ENCODE measurements at places on chromosomes 13 and 19.

- DNase-seq = no peak
Measured at GRCh38 chr13:109010912-109011311, 381.5 kb downstream of the MYO16 start.

GRCh38 chr19:51422053-51422448 lies 4.6 kb upstream of the SIGLEC10 start:
- DNase-seq = peak; percentile 82

- DNase-seq = no peak
Measured at GRCh38 chr13:34207872-34208271, 389.9 kb downstream of the RFC3 start.

GRCh38 chr13:29362849-29363604 lies 232.5 kb downstream of the SLC7A1 start:
- DNase-seq = peak; percentile 49

- no peak for DNase-seq
Measured at GRCh38 chr19:1599460-1599846, 5.8 kb downstream of the UQCR11 start.

DNA sequence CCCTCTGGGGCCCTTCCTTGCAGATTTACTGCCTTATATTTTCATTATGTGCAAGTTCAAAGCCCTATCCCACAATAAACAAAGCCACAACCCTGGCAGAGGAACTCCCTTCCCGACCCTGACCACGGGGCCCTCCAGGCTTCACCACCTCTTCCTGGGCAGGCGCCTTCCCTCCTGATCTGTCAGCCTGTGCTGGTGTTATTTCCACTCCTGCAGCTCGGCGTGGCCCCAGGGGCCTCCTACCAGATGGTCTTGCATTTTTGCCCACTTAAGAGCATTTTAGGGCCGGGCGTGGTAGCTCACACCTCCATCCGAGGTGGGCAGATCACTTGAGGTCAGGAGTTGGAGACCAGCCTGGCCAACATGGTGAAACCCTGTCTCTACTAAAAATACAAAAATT lies 22.8 kb downstream of the SLC15A1 start:
- DNase-seq = peak; percentile 19

DNA sequence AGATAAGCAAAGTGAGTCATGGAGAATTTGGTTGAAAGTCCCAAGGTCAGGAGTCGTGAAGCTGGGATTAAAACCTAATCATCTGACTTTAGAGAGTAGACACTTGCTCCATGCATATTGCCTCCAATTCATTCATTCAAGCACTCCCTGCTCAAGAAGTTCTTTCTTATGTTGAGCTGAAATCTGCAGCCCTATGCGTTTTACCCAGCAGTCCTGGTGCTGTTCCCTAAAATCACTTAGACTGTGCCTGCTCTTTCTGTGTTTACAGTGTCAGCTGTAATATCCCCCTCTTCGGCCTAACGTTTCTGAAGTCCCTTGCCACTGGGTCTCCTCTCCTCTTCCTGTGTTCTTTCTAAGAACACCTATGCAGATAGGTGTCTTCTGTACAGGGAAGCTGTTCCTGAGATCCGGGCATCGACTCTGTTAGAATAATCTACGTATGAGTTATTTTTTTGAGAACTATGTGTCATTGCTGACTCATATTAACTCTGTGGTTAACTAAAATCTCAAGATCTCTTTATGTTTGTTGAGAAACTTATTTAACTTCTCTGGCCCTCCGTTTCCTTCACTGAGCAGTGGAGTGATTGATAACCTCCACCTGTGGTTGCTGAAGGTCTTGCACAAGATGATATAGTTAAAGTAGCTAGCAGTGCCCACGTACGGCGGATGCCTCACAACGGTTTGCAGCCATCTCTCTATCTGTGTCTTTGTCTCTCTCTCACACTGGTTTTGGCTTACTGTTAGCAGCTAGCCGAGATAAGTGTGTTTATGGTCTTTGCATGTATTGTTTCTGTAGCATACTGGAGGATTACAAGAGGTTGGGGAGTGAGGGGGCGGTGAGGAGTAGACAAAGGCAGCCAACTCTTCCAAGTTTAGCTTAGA lies 4.7 kb downstream of the ALOX5AP start:
- peak; percentile 69 for DNase-seq

GRCh38 chr13:32409561-32410421 lies 18.1 kb downstream of the N4BP2L1 start:
- DNase-seq = no peak

DNA sequence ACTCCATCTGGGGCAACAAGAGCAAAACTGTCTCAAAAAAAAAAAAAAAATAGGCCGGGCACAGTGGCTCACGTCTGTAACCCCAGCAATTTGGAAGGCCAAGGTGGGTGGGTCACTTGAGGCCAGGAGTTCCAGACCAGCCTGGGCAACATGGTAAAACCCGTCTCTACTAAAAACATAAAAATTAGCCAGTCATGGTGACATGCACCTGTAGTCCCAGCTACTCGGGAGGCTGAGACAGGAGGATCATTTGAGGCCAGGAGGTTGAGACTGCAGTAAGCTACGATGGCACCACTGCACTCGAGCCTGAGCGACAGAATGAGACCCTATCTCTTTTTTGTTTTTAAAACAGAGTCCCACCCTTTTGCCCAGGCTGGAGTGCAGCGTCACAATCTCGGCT lies 3.9 kb downstream of the IQCN start:
- DNase-seq = no peak

DNA sequence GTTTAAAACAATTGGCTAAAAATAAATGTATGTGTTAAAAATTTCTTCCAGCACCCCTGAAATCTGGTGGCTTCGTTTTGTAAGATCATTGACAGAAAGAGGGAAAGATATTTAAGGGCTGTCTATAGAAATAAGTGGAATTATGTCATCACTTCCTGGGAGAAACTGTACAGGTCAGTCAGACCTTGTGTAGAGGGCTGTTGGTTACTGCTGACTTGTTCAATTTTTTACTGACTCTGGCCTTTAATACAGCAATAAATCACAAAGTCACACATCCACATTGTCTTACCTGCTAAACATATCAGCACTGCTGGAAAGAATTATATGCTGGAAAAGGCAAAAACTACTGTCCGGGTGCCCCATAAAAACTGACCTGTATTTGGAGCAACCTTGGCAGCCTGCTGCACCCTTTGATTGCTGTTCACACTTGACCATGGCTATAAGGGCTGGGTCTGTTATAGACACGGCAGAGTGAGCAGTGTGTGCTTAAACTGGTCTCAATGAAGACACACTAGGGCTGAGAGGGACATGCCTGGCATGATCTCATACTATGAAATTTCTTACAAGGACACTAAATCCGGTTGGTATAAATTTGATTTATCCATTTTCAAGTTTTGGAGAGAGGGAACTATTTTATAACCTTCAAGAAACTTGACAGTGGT lies 162.1 kb downstream of the NHLRC3 start:
- no peak for DNase-seq

- DNase-seq = no peak
Measured at GRCh38 chr19:41604831-41605230, 22.0 kb downstream of the CEACAM4 start.

- no peak for DNase-seq
Measured at GRCh38 chr13:95181586-95181985, 119.7 kb downstream of the ABCC4 start.

- DNase-seq = no peak
Measured at GRCh38 chr19:46000491-46001246, 5.4 kb downstream of the CCDC61 start.

GRCh38 chr19:11064831-11065303 lies 24.4 kb upstream of the LDLR start:
- DNase-seq = no peak

- peak; percentile 49 for DNase-seq
Measured at GRCh38 chr13:59954601-59955000, 209.1 kb downstream of the DIAPH3 start.

DNA sequence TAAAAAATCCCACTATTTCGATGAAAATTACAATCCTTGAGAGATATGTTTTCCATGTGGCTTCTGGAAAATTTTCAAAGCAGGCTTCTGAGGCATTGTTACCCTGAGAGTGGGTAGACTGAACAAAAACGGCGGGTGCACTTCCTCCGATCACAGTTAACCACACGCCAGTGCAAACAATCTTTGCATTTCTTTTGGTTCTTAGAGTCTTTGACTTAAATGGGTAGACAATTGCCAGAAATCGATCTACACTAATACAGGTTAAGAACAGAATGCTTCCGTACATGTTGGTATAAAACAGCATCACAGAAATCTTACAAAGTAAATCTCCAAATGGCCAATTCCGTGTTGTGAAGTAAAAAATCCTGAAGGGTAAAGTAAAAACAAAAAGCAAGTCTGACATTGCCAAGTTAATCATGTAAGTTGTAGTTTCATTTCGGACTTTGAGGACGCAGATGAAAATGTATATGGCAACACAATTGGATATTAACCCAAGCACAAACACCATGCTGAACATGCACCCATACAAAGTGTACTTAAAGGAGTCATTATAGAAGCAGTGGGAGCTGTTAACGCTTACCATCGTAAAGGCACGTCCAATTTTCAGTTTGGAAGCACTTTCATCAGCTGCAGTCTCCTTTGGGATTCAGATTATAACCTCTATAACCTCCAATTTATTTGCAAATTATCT lies 927 bp downstream of the LPAR6 start:
- no peak for DNase-seq

- DNase-seq = no peak
Measured at GRCh38 chr19:33316541-33317264, 14.4 kb upstream of the CEBPA start.

- DNase-seq = no peak
Measured at GRCh38 chr13:69458013-69458412, 649.6 kb upstream of the ATXN8OS start.

DNA sequence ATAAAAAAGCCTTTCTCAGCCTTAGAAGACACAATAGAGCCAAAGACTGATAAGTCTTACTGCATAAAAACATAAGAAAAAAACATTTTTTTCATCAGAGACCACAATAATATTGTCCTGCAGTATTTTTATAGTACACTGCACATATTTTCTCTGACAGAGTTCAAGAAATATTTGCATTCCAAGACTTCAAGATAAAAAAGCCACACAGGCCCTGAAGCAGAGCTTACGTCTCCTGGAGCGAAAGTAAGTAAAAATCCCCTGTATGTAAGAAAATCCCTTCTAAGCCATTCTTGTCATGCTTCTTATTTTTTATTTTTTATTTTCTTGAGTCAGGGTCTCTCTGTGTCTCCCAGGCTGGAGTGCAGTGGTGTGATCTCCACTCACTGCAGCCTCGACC lies 755.9 kb downstream of the LIG4 start:
- DNase-seq = no peak

DNA sequence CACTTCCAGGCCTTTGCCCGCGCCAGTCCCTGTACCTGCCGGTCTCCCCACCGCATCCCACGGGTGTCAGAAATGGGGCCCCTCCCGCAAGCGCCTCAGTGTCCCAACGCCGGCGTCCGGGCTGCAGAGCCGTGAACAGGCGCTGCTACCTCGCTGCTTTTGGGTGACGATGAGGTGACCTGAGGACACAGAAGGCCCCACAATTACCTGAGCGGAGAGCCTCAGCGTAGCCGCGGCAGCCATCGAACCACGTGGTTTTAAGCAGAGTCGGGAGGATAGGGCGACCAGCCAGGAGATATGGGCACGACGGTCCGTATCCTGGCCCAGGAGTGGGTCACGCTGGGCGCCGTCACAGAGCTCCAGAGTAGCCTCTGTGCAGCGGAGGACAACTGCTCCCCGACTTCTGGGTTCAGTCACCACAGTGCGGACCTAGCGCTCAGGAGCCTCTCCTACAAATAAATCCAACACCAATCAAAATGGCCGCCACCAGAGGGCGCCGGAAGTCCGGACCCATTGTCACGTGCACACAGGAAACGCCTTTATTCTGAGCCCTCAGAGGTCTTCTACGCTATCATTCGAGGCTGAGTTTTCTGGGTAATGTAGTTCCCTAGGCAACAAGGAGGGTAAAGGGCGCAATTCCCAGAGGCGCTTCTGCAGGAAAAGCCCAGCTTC lies at the start of gene ZNF814:
TSS of gene ZNF814 (minus strand) at position 478 of the 672 bp plus-strand sequence. CDS start at position 243, 235 bp downstream.
- no peak for DNase-seq

DNA sequence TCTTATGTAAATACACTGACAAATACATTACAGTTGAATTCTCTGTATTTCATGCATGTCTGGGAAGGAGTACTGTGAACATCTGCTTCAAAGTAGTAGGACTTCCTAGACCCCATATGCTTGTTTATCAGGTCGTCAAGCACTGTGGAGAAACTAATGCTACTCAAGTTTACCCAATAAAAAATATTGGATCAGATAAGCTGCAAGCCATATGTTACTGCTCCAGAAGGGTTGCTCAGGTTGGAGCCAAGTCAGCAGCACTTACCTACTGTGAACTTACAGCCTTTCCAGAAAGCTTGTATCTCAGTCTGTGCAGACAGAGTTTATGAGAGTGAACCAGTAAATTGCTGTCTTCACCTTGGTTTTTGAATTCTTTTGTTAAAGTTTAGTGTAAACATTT lies 36.2 kb downstream of the SLAIN1 start:
- DNase-seq = no peak

- no peak for DNase-seq
Measured at GRCh38 chr13:30345426-30346100, 38.2 kb upstream of the KATNAL1 start.

DNA sequence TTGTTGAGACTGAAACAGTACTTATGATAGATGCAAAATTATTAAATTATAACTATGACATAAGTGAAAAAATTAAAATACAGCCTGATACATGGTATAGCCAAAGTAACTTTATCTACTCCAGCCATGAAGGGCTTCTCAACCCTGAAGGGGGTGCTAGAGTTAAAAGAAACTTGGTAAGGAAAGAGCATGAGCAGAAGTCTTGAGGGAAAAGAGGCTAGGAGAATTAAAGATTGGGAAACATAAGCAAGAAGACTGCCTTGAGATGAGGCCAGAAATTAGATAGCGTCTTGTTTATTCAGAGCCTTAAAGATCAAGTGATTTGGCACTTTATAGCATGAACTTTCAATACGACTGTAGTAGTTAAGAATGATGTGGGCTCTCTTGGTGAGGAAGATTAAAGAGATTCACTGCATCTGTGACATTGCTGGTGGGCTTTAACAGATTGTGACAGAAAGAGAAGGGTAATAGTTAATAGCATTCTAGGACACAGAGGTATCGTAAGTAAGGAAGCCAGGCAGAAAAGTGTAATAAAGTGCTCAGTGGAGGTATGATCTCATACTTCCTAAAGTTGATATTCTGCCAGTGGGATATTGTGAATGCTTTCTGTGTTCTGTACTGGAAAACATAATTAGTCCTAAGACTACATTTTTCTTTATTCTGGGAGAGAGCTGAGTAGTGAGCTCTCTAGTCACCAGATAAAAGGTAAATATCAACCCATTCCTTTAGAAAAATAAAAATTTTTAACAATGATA lies 385.4 kb upstream of the PRR20A start:
- DNase-seq = no peak

DNA sequence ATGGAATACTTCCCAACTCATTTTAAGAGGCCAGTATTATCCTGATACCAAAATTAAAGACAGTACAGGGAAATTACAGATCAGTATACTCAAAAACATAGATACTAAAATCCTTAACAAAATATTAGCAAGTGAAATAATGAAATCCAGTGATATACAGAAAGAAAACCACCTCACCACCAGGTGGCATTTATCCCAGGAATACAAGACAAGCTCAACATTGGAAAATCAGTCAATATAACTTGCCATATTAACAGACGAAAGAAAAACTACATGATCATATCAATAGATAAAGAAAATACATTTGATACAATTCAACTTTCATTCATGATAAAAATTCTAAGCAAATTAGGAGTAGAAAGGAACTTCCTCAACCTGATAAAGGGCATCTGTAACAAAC lies 6.7 kb upstream of the GNA15 start:
- peak; percentile 24 for DNase-seq

GRCh38 chr13:73935991-73936390 lies 198.2 kb downstream of the KLF12 start:
- no peak for DNase-seq

All from MV-4-11 (cell line).